ENCODE measurements at places on chromosomes 4 and X.

DNA sequence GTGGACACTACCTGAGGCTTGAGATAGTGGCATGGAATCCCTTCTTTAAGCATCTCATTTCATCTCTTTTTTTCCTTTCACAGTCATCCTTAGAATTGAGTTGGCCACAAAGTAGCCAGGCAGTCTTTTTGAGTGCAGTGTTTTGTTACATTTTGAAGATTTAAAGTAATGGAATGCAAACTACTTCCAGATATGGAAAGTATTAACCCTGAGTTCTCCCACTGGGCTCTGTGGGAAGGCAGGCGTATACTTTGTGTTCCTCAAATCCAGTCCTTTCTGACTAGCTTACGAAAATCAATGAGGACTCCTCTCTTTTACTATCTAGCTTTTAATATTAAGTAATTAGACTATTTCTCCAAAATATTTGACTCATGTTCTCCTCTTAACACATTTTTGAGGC is 29.9 kb downstream of the PCDH10 start:
- DNase-seq, result no peak

GRCh38 chr4:8021796-8022195 is 82.1 kb upstream of the AFAP1 start:
- DNase-seq, result no peak

- DNase-seq, result no peak
Observed at GRCh38 chrX:129823522-129823921, 20.2 kb downstream of the ZDHHC9 start.

- DNase-seq, result no peak
Observed at GRCh38 chrX:12693754-12694153, 97.5 kb upstream of the PRPS2 start.

DNA sequence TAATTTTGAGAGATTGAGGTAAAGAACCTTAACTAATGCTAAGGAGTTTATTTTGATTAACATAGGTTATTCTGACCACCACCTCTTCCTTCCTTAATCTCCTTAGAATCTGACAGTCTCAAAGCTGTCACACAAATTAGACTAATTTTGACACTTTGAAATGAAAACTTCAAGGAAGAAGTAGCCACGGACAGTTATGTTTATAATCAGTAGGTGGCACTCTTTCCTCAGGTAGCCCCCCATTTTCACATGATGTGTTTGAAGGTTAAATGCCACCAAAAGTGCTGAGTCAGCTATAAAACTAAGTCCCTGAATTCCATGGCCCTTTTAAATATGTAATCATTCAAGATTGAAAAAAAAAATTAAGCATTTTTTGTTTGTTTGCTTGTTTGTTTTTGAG is 22.4 kb downstream of the TMEM33 start:
- DNase-seq, result no peak

DNA sequence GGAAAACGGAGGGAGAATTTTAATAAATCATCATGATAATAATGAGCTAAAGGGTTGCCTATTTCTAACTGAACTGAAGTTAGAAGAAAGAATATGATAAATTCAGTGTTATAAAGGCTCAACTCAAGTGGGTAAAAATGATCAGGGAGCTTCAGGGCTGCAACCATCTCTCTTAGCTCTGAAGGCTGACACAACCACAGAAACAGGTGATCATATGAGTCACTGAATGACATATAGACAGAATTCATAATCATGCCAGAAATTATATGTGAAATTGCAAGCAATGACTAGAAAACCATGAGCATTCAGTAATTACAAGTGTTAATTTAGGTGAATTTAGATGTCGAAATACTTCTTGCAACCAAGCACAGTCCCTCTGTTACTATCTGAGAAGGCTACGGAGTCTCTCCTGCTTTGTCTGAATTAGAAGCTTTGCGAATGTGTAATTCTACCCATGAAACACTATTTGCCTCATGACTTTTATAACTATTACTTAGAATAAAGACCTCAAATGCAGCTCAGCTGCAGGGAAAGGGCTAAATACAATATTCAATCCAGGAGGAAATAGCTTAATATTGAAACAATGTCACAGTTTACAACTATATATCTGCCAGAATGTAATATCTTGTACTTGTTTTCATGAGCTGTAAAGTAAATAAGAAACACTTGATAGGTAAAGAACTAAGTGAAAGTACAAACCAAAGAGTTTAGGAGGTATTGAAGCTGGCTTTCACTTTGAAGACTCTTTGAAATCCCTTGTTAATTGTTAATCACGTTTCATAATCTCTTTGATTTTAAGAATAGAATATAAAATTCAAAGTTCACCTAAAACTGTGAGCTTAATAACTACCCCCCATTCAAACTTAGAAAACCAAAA is 1972.6 kb downstream of the ARAP2 start:
- DNase-seq, result no peak

DNA sequence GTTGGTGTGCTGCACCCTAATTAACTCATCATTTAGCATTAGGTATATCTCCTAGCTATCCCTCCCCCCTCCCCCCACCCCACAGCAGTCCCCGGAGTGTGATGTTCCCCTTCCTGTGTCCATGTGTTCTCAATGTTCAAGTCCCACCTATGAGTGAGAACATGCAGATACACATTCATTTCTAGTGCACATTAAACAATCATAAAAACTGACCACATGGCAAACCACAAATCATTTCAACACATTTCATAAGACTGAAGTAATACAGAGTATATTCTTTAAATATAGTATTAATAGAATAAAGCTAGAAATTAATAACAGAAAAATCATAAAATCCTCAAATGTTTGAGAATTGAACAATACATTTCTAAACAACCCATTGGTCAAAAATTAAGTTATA is 34.1 kb downstream of the PRKG2 start:
- DNase-seq, result no peak

- no peak for DNase-seq
Observed at GRCh38 chr4:152209772-152210493, 326.0 kb downstream of the FBXW7 start.

DNA sequence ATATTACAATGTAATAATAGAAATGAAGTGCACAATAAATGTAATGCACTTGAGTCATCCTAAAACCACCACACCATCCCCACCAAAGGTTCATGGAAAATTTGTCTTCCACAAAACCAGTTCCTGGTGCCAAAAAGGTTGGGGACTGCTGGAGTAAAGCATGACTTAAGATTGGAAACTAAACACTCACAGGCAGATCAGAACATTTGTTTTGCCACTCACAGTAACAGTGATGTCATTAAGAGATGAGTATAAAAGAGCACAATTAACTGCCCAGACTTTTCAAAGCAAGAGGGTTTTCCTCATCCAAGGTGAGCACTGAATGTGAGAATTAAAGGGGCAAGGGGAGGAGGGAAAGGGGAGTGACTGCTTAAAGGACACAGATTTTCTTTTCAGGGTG is 35.6 kb downstream of the MAP7D3 start:
- DNase-seq, result no peak

- DNase-seq, result no peak
Observed at GRCh38 chr4:188452097-188452496, 312.9 kb downstream of the TRIML1 start.

DNA sequence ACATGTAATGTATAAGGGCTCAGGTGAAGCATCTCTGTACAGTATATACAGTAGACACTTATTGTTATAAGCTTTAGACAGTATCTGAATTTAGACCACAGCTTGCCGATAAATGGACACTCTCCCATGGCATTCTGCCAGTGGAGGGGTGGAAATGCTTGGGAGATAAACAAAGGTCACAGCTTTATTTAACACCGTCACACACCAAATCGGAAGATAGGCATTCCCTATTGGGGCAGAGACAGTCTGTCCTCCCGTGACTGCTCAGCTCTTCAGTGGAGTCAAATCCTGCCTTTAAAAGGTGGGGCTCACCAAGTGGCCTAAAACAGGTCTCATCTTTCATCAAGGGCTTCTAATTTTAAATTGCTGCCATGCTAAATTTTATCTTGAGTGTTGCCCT is 178.8 kb downstream of the CAMK2D start:
- no peak for DNase-seq

GRCh38 chrX:107323786-107324492 is 117.5 kb downstream of the DNAAF6 start:
- DNase-seq, result no peak

DNA sequence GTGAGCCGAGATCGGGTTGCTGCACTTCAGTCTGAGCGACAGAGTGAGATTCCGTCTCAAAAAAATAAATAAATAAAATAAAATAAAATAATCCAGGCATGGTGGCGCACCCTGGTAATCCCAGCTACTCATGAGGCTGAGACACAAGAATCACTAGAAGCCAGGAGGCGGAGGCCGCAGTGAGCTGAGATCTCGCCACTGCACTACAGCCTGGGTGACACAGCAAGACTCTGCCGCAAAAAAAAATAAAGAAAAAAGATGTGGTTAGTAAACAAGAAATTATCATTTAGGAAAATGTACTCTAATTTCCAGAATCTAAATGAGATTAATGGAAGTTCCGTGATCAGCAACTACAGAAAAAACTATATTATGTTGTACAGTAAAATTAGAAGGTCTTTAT is 14.5 kb upstream of the LRBA start:
- DNase-seq, result no peak

- no peak for DNase-seq
Observed at GRCh38 chr4:138835832-138836533, 179.6 kb upstream of the NOCT start.

DNA sequence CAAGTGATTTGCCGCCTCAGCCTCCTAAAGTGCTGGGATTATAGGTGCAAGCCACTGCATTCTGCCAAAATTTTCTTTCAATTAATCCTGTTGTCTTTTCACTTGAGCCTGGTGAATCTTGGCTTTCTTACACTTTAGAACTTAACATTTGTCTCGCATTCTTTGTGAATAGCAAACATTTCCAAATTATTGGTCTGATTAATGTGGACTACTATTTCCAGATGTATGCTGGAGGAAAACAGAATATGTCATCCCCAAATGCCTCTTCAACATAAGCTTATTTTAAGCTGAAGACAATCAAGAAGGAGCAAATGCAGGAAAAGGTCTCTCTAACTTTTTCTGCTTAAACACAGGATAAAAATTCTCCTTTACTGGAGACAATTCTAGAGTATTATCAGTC is 233.4 kb downstream of the PPP4R3C start:
- no peak for DNase-seq

DNA sequence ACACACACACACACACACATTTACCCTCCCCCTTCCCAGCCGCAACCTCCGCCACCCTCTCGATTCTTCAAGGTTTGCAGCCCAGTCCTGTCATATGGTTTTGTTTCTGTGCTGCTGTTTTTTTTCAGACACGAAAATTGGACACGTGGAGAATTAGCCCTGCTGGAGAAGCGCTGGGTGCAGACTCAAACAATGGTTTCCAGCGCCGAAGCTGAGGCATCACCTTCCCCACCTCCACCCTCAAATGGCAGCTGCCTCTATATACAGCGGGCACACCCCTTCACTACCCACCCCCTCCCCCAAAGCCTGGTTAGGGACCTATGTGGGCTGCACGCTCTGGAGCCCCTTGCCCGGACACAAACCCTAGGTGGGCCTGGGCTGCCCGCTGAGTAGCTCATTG is 87.9 kb downstream of the BCOR start:
- no peak for DNase-seq

GRCh38 chrX:135544338-135544948 is 24.0 kb downstream of the INTS6L start:
- DNase-seq, result no peak

DNA sequence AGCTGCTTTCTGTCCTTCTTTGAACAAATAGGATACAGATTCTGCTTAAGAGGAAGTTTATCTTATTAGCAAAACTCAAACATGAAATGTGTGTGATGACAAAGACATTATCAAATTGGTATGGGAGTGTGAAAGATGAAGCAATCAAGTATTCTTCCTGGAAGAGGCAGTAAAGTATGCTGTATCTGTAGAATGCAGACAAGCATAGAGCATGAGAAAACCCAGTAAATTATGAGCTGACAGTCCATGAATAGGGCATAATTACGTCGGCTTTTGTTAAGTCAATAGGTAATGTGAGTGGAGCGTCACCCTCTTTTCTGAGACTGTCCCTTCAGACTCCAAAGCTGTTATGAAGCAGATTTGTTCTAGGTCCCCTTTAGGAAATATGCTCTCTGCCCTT is 458.6 kb upstream of the NWD2 start:
- DNase-seq, result no peak

DNA sequence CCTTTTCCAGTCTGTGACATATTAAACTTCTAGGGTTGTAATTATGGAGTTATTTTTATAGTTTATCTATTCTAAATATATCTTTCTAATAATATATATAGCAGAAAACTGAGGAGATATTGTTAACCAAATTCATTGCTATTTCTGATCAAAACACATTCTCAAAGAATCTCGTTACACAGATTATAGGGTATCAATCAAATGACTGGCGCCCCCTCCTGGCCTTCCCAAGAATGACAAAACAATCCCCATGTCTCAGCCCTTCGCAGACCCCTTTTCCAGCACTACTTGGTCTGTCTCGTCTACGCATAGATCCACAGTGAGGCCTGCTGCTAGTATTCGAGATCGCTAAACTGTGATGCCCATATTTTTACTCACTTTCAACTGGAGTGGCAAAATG is 209.3 kb downstream of the GPC3 start:
- peak; percentile 20 for DNase-seq

DNA sequence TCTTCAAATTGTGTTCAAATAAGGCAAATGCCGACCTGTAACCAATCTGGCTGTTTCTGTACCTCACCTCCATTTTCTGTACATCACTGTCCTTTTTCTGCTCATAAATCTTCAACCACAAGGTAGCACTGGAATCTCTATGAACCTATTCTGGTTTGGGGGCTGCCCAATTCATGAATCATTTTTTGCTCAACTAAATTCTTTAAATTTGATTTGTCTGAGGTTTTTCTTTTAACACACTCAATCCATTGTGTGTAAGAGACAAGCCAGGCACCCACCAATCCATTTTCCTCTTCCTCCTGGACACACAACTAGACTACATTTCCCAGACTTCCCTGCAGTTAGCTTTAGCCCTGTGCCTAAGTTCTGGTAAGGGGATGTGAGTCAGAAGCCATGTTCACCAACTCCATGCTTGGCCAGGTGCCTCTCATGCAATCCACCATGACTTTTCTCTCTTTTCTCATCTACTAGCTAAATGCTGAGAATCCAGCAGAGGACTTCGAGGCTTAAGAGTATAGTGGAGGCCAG is 193.2 kb upstream of the KLF3 start:
- DNase-seq, result no peak

GRCh38 chr4:72546456-72546855 is 22.6 kb downstream of the ADAMTS3 start:
- DNase-seq, result no peak

DNA sequence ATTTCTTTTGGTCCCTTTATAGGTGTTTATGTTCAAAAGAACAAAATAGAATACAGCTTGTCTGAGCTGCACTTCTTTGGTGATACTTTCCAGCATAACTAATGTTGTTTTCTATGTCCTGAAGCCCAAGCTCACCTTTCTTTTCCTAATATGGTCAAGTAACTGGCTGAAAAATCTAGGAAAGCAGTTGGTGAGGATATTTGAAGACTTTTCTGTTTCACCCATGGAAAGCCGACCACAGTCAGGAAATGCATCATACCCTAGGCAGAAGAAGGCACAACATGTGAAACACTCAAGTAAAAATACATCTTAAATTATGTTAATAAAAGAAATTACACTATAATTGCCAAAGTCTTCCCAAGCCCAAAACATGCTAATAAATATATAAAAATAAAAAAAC is 337.0 kb downstream of the PDGFC start:
- no peak for DNase-seq

- no peak for DNase-seq
Observed at GRCh38 chr4:141011901-141012315, 121.4 kb downstream of the RNF150 start.

Measured in T-helper 1 cell (primary cell).